Left cardiac atrium (tissue), 4 donors: ENCODE measurements at places on chromosomes 11 and 22.

DNA sequence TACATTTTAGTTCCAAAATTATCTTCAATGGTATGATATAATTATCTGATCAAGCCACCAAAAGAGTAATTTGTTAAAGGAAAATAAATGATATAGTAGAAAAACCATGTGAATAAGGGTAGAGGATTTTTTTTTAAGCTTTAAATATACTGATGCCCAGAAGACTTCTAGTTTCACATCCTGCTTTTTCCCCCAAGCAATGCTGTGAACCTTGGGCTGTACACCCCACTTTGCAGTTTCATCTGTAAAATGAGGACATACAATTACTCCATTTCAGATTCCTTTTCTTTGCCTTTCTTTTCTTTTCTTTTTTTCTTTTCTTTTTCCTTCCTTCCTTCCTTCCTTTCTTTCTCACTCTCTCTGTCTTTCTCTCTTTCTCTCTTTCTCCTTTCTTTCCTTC lies 1125.4 kb downstream of the DLG2 start:
- DNase-seq = no peak

GRCh38 chr11:103703437-103703836 lies 333.0 kb upstream of the DDI1 start:
- DNase-seq = no peak

DNA sequence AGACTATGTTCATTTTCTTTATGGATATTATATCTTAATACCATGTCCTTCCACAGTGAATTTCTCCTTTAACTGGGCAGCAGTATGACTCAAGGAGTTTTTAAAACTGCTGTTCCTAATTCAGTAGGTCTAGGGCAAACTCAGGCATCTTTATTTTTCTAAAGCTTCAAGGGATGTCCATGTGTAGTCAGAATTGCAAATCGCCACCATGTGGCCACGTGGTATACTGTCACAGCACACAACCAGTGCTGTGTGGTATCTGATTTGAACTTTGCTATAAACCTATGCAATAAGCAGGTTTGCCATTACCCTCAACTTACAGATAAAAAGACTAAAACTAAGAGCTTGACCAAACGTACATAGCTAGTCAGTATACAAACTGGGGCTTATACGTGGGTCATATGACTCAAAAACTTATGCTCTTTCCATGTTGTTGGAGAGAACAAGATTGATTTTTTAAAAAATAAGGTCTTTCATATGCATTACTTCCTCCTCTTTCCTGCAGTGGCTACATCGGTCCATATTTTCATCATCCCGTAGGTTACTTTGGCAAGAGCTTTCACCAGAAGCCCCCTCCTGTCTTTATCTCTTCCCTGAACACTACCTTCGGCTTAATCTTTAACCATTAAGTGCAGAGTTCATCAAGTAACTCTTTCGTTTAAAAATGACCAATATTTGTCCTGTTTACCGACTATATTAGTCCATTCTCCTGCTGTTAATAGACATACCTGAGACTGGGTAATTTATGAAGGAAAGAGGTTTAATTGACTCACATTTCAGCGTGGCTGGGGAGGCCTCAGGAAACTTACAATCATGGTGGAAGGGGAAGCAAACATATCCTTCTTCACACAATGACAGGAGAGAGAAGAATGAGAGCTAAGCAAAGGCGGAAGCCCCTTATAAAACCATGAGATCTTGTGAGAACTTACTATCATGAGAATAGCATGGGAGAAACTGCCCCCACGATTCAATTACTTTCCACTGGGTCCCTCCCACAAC lies 8.0 kb upstream of the HTATIP2 start:
- peak; percentile 33 for DNase-seq

- DNase-seq = no peak
These were observed 18.1 kb downstream of the TBC1D10A start for GRCh38 chr22:30308518-30309230.

GRCh38 chr11:9716275-9717039 lies 52.6 kb downstream of the SWAP70 start:
- peak; percentile 42 for DNase-seq

DNA sequence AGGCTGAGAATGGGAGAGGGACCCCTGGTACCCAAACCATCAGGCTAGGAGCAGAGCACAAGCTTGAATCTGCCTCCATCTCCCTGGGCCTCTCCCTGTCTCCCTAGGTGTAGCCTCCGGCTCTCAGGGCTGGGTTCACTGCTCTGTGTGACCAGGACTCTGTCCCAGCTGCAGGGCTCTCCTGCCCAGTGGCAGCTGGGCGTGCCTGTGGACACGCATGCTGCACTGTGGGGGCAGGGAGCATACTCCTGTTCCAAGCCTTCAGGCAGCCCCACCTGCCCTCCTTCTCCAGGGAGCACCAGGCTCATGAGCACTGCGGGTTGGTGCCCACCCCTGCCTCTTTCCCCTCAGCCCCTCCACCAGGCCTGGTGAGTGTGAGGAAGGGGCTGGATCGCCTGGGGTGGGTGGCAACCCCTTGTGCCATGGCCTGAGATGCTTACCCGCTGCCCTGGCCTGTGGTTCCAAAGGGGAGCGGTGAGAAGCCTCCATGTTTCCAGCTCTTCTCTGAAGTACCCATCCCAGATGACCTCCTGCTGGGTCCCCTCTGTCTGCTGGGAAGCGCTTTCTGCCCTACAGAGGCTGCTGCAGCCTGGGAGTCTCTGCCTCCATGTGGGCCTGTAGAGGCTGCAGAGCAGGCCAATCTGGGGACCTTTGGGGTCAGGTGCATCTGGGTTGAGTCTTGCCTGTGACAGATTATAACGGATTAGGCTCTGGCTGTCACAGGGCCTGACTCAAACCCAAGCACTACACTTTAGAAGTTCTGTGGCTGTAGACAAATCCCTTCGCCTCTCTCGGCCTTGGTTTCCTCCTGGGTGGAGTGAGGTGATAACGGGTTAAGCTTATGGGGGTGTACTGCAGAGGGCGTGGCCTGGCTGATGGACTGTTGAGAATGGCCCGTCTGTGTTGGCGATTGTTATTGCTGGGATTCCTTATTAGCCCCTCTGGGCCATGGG lies 43.7 kb downstream of the WNT11 start:
- DNase-seq = peak; percentile 17

GRCh38 chr11:118620529-118621070 lies 13.2 kb downstream of the PHLDB1 start:
- peak; percentile 50 for DNase-seq
